ENCODE measurements at places on chromosomes 5 and 9. TPM values are rescaled to one million over a fixed set of nuclear protein-coding genes. Genes with fewer than 3 reads are reported as not detected.

GRCh38 chr5:56270058-56270457 lies 36.9 kb upstream of the ANKRD55 start:
- peak; percentile 18 for DNase-seq

DNA sequence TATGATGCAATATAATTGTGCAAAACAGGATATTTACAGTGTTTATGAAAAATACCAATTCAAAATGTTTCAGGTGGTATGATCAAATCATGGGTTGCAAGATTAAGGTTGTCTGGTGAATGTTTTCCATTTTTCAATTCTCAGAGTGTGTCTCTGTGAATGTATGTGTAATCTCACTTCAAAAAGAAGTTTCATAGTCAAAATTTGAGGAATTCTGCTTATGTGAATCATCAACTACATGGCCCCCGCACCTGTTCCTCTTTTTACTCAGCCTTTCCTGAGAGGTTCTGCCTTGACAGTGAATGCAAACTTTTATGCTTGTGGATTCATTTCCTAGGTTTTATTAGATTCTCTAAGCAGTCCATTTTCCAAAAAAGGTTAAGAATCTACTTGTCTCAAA lies 32.1 kb downstream of the KCTD16 start:
- no peak for DNase-seq

- DNase-seq: no peak
Observed at GRCh38 chr5:67187006-67187715, 9.4 kb downstream of the CD180 start.

GRCh38 chr5:72767289-72768010 lies 49.0 kb upstream of the TNPO1 start:
- DNase-seq: no peak

- no peak for DNase-seq
Observed at GRCh38 chr5:137054335-137054734, 444.8 kb downstream of the SPOCK1 start.

DNA sequence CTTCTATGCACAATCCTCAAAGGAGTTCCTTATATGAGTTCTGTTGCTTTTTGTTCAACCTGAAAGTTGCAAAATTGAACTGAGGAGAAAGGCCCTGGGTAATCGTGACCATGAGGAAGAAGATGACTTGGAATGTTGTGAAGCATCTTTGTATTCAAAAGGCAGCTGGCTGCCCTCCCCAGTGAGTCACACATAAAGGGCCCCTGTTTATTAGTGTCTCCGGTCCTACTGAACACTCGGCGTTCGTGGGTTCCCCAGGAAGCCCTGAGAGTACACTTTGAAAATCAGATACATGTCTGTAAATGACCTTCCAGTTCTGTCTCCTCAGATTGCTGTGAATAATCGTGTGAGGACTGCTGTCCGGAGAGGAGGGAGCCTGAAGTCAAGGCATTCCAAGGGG lies 73.6 kb downstream of the C9orf153 start:
- DNase-seq: no peak

DNA sequence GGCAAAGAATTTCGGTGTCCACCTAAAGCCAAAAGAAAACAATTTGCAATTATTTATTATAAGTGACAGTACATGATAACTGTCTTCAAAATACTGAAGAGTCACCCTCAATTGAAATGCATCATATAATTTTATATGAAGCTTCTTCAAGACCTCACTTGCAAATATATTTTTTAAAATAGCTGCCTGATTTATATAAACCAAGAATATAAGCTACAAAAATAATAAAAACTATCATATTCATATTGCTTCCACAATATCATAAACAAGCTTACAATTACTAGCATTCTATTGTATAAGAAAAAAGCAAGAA lies 144.1 kb downstream of the CETN3 start:
- DNase-seq: no peak

DNA sequence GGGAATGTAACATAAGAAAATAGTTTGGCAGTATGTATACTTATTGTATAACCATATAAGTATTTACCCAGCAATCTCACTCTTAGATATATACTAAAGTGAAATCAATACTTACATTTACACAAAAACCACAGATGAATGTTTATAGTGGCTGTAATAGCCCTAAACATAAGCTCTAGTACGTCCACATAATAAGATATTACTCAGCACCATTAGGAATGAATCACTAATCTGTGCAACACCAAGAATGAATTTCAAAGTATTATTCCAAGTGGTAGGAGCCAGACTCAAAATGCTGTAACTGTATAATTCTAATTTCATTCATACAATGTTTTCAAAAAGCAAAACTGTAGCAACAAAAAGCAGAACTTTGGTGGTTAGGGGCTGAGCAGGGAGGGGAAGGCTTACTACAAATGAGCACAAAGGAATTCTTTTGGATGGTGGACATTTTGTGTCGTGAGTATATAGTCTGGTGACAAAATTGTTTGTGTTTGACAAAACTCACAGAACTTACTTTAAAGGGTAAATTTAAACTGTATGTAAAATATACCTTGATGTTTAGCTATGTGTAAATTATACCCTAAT lies 11.9 kb upstream of the C5orf46 start:
- DNase-seq: no peak

- DNase-seq: no peak
Observed at GRCh38 chr5:99706160-99706559, 777.4 kb upstream of the CHD1 start.

DNA sequence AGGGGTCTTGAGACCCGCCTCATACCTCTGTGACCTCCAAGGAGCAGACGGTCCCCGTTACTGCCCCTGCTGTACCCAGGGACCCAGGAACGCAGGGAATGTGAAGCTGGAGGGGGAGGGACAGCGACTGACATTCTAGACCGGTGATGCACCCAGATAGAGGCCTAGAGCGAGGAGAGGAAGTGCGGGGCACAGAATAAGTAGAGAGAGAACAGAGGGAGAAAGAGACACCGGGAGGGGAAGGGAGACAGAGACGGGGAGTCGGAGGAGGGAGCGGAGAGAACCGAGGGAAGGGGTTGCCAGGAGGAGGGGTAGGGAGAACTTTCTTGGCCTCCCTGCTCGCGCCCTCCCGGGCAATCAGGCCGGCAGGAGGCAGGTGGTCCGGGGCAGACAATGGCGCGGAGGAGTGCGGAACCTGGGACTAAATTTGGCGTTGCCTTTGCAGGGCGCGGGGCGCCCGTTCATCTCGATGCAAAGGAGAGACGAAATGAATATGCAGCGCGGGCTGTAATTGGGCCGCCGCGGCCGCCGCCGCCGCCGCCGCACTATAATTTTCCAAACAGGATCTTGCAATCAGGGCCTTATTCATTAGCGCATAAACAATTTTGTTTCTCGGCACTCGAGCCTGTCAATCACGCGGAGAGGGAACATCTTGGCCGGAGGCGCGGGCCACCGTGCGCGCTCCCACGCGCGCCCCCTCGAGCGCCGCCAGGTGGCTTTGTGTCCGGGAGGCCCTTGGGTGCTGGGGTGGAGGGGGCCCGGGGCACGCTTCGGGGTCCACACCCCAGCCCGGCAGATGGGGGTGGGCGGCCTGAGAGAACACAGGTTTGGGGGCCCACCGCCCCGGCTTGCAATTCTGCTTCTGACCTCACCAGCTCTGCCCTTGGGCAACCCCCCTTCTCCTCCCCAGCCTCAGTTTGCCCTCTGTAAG lies 33.0 kb downstream of the NDUFA8 start:
- no peak for DNase-seq

GRCh38 chr9:87850391-87850790 lies 32.3 kb upstream of the SPATA31E1 start:
- no peak for DNase-seq

GRCh38 chr5:30438785-30439184 lies 754.7 kb upstream of the CDH6 start:
- DNase-seq: no peak

DNA sequence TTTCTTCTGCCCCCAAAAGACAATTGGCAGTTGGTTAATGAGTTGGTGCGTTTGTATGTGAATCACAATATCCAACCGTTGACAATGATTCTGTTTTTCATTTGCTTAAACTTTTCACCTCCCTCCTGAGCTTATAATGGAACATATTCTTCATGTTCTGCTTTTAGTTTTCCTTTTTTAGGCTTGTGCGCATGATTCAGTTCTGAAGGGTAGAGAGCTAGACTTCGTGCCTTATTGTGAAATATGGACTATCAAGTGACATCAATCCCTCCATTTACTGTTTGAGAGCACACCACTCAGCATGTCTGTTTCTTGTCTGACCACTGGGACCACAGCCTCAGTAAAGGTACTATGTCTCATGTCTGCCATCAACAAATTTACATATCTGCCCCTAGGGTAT lies 30.5 kb upstream of the LPAR1 start:
- DNase-seq: no peak

GRCh38 chr5:58148254-58148775 lies 311.6 kb downstream of the PLK2 start:
- DNase-seq: no peak

- no peak for DNase-seq
Observed at GRCh38 chr5:14767735-14768507, 103.4 kb downstream of the OTULIN start.

- peak; percentile 41 for DNase-seq
Observed at GRCh38 chr5:40441733-40442132, 238.0 kb upstream of the PTGER4 start.

DNA sequence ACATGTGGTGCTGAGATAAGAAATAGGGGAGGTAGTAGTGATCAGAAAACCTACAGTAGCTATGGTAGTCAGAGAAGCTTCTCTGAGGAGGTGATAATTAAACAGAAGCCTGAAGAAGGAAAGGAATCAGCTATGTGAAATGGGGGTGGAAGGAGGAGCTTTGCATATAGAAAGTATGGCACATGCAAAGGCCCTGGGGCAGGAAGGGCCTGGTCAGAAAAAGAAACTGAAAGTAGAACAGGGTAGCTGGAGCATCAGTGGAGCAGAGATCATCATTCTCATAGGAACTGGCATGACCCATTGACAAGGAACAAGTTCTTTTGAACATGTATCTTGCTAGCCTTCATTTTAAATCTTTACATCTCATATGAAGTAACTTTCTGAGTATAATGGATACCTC lies 80.7 kb upstream of the ADRA1B start:
- no peak for DNase-seq

DNA sequence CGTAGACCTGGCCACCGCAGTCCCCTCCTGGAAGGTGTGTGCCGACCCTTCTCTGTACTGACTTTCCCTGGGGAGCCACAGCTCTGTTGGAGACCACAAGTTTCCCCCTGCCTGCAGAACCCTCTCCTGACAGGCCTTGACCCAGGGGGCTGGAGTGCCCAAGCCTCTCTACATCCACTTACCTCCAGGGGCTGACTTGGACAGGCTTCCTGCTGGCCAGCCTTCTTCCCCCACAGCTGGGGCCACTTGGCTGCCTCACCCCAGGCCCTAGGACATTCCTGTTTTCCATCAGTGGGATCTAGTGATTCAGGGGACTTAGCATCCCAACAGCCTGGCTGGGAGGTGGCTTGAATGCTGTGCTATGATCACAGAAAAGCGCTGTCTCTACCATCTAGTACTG lies 23.6 kb downstream of the COL15A1 start:
- DNase-seq: no peak

- no peak for DNase-seq
Observed at GRCh38 chr5:83644301-83644700, 76.4 kb downstream of the HAPLN1 start.

GRCh38 chr5:66904189-66904588 lies 292.4 kb downstream of the CD180 start:
- no peak for DNase-seq

DNA sequence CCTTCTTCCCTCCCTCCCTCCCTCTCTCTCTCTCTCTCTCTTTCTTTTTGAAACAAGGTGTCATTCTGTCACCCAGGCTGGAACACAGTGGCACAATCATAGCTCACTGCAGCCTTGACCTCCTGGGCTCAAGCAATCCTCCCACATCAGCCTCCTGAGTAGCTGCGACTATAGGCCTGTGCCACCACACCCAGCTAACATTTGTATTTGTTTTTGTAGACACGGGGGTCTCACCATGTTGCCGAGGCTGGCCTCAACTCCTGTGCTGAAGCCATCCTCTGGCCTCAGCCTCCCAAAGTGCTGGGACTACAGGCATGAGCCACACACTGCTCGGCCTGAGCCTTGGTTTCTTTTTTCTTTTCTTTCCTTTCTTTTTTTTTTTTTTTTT lies 45.8 kb downstream of the PLPP7 start:
- DNase-seq: no peak

DNA sequence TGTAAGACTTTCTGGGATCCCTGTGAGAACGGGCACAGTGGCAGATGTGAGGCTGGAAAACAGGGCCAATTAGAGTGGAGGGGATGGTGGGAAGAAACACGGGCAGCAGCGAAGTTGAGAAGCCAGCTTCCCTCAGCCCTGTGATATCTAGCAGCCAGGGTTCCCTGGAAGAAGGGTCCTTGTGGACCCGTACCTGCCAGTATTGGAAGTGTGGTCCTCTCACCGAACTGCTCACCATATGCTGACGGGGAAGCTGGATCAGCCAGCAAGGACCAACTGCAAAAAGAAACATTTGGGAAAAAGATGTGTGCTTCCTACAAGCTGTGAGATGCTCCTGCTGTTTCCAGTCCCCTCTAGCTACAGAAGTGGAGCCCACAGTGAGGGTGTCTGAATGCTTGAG lies 13.6 kb downstream of the CKMT2 start:
- no peak for DNase-seq

DNA sequence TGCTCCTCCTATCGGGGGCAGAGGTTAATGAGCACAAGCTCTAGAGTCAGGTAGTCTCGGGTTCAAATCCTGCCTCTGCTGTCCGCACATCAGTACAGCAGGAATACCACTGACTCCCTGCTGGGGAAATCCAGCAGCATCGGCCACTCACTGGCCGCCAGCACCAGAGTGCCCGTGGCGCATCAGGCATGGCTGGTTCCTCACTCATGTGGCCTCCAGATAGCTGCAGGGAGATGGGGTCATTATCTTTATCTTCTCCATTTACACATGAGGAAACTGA lies 137.6 kb upstream of the COL5A1 start:
- no peak for DNase-seq

- DNase-seq: peak; percentile 60
Observed at GRCh38 chr5:149860801-149861322, 83.7 kb downstream of the PDE6A start.

- DNase-seq: no peak
Observed at GRCh38 chr5:142421228-142421617, 96.4 kb upstream of the SPRY4 start.

GRCh38 chr5:142748568-142749249 lies 21.5 kb upstream of the ARHGAP26 start:
- peak; percentile 49 for DNase-seq

- DNase-seq: no peak
Observed at GRCh38 chr5:55821731-55822512, 29.2 kb upstream of the IL31RA start.

- peak; percentile 25 for DNase-seq
Observed at GRCh38 chr5:172479034-172479783, 24.9 kb upstream of the SH3PXD2B start.

ARL14EPL gene
- total RNA-seq: not detected

RIC1 gene
- 29.9 TPM for total RNA-seq

ADGRV1 gene
- 0.52 TPM for total RNA-seq

FBP1 gene
- total RNA-seq: 0.42 TPM

CYLC2 gene
- not detected for total RNA-seq

HMMR gene
- total RNA-seq: 1.0 TPM

SLC6A19 gene
- not detected for total RNA-seq

CD72 gene
- total RNA-seq: 7.9 TPM

BHMT gene
- not detected for total RNA-seq

LOX gene
- total RNA-seq: 0.25 TPM

AGXT2 gene
- total RNA-seq: not detected

Measured in CD4-positive, CD25-positive, alpha-beta regulatory T cell (primary cell).